ENCODE measurements at places on chromosomes 5 and 9.

DNA sequence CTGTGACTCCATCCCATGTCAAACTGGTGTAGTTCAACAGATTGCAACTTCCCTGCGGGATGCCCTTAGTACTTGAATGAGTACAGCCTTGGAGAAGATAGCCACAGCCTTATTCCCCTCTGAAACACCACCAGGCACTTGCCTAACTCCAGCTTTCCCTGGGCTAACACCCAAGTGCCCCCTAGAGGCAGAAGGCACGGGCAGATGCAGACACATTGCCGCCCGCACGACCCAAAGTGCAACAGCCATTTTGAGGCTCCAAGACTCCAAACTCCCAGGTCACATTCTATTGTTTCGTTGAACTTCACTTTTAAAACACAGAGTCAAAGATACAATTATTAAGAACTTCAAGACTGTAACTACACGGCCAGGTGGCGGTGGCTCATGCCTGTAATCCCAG, 163.6 kb upstream of the CDH6 start:
- no peak for DNase-seq

- DNase-seq: no peak
Observed at GRCh38 chr9:89854715-89855475, 250.1 kb downstream of the GADD45G start.

GRCh38 chr9:104860263-104860662, 67.7 kb downstream of the ABCA1 start:
- DNase-seq: no peak

DNA sequence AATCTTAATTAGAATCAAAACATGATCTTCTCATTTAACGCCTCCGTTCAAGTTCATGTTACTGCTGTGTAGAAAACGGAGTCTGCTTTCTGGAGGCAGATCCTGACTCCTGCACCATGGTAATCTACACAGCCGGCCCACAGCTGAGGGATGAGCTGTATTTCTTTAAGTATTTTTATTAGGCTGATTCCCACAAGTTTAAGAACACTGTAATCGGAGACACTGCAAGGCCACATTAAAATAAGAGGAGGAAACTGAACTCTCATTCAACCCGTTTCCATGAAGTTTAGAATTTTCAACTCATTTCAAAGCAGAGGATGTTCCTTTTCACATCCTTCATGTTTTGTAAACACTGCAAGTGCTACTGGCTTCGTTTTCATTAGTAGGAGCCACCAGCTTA, 372.2 kb downstream of the NFIB start:
- DNase-seq: no peak

GRCh38 chr5:110346893-110347358, 379.5 kb downstream of the TMEM232 start:
- no peak for DNase-seq

DNA sequence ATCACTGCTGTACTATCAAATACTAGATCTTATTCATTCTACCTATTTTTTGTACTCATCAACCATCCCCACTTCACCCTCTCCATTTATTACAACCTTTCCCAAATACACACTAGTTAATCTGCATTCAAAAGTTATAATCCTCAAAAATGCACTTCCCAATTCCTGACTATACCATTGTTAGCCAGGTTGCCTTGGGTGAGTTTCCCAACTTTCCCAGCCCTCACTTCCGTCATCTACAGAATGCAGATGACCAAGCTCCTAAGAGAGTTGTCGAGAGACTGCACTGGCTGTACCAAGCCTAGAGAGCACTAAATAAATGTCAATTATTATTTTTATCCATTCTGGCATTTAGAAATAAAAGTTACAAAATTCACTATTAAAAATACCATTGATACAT, 11.5 kb downstream of the PLPP1 start:
- no peak for DNase-seq

DNA sequence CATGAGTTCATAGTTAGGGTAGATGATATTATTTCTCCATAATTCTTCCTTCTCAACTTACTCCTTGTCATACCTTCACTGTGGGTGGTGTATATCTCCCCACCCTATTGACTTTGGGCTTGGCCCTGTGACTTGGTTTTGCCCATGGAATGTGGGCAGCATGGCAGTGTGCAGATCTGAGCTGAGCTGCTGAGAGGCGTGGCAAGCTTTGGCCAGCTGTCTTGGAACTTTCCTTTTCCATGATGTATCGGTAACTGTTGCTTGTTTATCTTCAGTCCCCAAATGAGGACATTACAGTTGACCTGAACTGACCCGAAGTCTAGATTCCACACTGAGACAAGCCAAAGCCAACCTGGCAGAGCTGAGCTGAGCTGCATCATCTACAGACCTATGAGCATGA, 70.4 kb downstream of the RALGPS1 start:
- no peak for DNase-seq

DNA sequence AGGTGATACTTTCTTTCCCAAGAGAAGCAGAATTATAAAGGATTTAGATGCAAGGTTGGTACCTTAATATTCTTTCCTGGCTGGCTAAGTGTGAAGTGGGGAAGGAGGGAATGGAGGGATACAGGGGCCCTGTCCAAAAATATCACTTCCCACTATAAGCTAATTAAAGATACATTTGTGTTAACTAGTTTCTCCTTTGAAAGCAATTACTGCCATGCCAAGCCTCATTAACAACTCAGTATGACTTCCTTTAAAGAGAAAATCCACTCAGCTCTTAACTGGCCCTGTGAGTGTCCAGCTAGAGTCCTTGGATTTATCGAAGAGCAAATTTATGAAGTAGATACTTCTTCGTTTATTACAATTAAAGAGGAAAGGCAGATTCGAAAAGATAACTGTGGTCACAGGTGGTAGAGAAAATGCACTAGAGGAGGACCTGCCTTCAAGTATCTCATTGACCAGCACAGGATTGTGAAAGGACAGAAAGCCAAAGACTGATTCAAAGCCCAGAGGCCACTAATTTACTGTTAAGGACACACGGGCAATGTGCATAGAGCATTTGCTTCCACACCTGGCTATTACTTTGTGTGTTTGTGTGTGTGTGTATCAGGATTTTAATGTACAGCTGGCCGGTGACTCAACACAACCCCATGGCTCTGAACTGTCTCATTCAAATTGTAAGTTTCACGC, 11.2 kb upstream of the GLDC start:
- DNase-seq: no peak

DNA sequence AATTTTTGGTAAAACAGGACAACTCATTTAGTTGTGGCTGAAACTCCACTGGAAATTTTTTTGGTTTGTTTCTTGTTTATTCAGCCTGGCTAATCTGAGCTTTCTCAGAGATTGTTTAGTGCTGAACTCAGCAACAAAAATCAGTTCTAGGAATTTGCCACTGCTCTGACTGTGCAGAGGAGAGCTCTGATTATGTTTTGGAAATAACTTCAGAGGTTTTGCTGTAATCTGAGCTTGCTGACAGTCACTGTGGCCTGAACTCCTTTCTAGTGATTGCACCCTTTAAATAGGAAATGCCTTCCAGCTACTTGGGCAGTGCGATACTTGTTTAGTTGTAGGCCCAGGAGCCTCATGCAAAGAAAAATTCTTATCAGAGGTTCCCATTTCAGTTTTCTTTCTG, 60.2 kb downstream of the OSTF1 start:
- DNase-seq: no peak

GRCh38 chr9:72894342-72894741, 58.5 kb downstream of the ALDH1A1 start:
- no peak for DNase-seq

- no peak for DNase-seq
Observed at GRCh38 chr9:135075234-135076142, 12.0 kb upstream of the OLFM1 start.

DNA sequence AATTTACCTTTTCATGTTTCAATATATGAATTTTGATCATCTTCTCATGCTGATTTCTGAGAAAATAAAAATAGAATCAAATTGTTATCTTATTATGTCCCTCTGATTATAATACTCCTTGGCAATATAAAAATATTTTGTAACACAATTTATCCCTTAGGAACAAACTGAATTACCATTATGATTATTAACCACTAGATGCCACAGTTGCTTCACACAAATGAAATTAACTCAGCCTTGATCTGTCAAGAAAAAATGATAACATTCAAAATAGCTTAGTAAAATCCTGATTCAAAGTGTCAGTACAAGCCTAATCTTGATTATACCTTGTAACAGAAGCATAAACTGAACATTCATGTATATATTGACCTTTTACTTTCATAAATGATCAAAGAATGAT, 4.8 kb upstream of the CHSY3 start:
- DNase-seq: no peak

GRCh38 chr9:82034956-82035731, 46.6 kb downstream of the SPATA31D1 start:
- no peak for DNase-seq

DNA sequence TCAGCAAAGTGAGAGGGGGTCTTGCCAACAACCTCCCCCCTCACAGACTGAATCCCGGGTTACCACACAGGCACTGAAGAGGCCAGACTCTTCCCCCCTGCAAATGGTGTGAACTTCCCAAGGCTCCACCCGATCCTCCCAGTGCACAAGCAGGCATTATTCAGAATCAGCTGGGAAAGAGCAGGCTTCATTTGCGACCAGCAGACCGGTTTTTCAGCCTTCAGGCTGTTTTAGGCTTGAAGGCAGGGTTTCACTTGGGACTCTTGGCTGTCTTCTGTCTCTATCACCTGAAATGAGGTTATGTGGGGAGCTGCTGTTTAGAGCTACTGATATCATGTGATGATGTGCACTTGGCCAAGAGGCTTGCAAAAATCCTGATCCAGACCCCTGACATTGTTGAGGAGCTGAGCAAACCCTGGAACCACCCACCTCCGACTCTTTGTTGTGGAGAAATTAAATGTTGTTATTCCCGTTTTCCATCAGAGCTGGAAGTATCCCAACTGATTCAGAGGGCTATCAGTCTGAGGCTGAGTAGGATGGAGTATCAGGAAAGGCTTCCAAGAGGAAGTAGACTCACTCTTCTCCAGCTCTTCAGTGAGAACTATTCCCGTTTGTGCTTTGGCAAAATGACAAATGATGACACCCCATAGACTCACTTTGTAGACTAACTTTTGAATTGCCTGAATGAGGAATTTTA, 63.3 kb upstream of the ZFR start:
- DNase-seq: no peak

DNA sequence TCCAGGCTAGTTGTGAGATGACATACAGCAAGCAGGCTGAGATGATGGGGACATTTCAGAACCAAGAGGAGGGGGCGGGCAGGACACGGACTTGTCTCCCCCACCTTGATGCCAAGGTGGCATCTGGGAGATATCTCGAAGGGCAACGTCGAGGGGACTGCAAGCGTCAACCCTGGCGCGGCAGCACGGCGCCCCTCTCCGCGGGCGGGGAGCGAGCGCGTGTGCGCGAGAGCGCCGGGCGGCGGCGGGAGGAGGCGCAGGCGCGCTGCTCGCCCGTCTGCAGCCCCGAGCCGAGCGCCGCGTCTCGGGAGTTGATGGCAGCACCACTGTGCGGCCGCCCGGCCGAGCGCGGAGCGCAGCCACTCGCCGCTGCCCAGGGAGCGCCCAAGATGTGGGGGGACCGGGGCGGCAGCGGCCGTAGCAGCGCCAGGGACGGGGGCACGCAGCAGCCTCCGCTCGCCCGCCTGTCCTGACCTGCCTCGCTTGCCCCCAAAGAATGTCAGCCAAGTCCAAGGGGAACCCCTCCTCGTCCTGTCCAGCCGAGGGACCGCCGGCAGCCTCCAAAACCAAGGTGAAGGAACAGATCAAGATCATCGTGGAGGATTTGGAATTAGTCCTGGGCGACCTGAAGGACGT, at the start of gene PRR16:
TSS of gene PRR16 (plus strand) at position 310 of the 636 bp plus-strand sequence.
- DNase-seq: peak; percentile 76

GRCh38 chr5:39225405-39226099, 6.2 kb upstream of the FYB1 start:
- no peak for DNase-seq

GRCh38 chr5:136164226-136164625, 28.7 kb downstream of the SMIM32 start:
- DNase-seq: no peak

GRCh38 chr9:80644044-80644443, 1045.3 kb downstream of the TLE1 start:
- no peak for DNase-seq

- DNase-seq: no peak
Observed at GRCh38 chr5:58188262-58188651, 271.6 kb downstream of the PLK2 start.

DNA sequence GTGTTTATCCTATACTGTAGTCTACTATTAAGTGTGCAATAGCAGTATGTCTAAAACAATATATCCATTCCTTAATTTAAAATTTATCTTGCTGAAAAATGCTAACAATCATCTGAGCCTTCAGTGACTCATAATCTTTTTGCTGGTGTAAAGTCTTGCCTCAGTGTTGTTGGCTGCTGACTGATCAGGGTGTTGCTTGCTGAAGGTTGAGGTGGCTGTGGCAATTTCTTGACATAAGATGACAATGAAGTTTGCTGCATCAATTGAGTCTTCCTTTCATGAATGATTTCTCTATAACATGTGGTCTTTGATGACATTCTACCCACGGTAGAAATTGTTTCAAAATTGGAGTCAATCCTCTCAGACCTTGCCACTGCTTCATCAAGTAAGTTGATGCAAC, 24.3 kb upstream of the SPEF2 start:
- DNase-seq: no peak

DNA sequence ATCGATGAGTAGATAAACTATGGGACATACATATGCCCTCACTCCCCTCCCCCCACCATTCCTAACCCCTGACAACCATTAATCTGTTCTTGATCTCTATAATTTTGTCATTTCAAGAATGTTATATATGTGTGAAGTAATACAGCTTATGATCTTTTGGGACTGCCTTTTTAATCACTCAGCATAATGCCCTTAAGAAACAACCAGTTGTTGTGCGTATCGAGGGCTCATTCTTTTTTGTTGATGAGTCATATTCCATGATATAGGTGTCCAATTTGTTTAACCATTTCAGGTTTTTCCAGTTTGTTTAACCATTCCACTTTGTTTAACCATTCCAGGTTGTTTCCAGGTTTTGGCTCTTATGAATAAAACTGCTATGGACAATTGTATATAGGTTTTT, 75.6 kb downstream of the ARHGEF28 start:
- DNase-seq: no peak

DNA sequence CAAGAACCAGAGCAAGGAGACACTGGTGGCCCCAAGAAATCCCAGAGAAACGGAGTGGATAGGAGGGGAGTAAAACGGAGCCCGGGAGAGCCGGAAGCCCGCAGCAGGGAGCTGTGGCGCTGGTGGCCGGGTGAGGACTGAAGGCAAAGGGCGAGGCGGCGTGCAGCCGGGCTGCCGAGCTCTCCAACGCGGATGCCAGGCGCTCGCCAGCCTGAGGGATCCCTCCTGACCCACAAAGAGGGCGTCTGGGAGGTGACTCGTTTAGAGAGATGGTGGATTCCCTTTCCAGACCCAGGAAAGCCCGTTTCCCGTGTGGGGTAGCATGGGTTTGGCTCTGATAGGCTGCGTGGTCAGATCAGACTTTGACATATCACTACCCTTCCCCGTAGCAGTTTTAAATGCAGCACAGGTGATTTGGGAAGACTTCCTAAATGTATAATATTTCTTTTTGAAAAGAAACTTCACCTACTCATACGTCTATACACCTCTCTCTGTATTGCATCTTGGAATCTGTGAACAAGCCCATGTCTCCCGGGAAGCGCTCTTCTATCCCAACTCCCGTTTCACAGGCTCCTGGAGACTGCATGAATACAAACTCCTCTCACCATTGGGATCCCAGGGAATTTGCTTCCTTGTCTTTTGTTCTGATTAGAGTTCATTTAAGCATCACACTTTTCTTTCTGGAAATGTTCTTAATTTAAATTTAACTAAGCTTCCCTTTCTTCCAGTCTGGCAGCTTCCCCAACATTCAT, 158.1 kb downstream of the C9orf152 start:
- DNase-seq: peak; percentile 68

- DNase-seq: no peak
Observed at GRCh38 chr5:30768056-30768690, 425.3 kb upstream of the CDH6 start.

Data from ascending aorta (tissue), 2 donors.